ENCODE measurements at places on chromosomes 12 and 14.

DNA sequence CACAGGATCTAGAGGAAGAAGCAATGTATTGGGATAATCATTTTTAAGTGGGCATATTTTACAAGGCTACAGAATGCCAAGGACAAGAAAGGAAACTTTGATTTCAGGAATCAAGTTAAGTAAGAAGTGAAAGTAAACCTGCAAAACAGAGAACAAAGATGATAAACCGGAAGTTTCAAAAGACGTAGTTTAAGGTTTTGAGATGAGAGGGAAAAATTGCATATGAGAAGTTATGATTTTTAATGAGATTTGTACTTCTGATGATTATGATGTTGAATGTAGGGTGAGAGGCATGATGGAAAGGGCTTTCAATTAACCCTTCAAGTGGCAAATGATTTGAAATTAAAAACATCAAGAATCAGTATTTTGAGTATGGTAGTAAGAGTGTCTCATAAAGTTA is 134.9 kb downstream of the CAPZA3 start:
- DNase-seq: no peak

DNA sequence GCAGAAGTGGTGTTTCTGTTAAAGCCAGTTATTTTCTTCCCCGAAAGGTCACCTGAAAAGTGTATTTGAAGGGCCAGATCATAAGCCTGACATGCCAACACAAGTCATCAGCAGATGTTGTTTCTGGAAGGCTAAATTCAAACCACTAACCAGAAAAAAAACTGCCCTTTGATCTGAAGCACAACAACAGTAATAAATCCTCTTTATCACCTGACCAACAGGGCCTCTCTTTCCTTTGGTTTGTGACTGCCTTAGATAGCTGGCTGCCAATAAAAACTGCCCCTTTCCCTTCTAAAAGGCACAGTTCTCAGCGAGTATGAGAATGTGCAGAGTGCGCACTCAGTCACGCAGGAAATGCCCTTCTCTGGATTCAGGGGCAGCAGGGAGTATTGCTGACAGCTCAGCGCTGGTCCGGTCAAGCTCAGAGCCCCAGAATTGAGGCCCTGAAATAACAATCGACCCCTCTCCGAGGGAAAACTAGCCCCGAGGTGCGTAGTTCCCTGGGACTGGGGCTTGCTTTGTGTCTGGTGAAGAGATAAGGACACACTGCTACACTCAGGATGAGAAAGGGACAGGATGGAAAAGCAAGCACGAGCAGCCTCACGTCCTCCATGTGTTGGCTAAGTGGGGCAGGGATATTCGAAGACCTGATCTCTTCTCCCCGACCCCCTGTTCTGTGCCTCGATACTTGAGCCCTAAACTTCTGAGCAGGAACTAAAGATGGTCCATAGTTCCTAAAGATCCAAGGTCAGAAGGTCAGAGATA is 184.2 kb upstream of the GZMB start:
- no peak for DNase-seq

DNA sequence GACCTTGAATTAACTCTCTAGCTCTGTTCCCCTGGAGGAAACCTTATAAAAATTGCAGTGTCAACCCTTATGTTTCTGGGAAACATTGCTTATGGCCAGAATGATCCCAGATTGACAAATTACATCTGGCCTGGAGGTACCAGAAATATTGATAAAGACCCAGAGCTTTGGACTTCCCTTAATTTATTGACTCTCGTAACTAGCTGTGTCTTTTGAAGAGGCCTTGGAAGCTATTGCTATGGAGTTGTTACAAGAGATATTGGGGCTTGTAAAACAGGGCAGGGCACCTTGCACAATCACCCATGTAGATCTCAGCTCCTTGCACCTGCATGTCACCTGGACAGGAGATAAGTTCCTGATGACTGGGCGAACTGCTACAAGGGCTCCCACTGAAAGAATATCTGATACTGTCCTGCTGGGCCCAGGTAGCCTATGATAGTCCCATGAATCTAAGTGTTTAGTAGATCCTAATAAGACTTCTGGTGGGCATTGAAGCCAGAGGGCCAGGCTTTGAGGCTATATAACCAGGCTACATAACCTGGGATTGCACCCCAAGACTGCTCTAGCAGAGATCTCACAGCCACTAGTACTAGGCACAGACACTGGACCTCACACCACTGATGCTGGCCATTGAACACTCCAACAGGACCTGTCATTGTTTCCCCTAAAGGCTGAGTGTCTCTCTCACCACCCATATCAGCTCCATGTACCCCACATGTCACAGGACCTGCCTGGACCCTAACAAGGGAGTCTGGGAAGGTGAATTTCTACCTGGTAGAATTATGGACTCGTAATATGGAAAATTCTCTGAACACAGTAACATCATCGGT is 135.7 kb upstream of the PWP1 start:
- no peak for DNase-seq

- DNase-seq: no peak
These were observed 1.7 kb downstream of the LARP4 start for GRCh38 chr12:50402264-50403000.

DNA sequence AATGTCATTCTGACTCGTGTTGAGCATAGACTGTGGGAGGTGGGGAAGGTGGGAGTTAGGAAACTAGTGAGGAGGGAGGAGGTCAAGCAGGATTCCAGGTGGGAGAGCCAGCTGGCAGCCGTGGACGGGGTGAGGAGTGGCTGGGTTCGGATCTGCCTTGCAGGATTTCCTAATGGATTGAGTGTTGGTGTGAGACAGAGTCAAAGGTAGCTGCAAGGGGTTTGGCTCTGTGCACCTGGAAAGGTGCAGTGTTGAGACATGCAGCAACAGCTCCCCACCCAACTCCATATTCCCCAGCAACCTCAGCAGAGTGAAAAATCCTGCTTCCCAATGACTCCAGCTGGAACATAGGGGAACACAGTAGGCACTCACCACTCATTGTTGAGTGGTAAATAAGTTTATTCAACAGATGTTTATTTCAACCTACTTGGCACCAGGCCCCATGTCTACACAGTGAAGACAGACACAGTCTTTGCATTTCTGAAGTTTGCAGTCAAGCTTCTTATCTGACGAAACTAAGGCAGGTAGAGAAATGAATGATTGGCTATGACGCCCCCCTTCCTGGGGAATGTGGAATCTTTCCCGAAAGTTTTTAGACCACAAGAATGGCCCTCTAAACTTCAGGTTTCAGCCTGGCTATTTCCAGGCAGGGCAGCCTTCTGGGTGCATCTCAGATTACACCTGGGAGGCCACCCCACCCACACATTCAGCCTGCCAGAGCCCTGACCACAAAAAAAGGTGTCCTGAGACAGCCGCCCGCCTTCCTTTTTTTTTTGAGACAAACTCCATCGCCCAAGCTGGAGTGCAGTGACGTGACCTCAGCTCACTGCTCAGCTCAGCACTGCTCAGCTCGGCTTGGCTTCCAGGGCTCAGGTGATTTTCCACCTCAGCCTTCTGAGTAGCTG is 37.9 kb upstream of the PLEKHG6 start:
- no peak for DNase-seq

DNA sequence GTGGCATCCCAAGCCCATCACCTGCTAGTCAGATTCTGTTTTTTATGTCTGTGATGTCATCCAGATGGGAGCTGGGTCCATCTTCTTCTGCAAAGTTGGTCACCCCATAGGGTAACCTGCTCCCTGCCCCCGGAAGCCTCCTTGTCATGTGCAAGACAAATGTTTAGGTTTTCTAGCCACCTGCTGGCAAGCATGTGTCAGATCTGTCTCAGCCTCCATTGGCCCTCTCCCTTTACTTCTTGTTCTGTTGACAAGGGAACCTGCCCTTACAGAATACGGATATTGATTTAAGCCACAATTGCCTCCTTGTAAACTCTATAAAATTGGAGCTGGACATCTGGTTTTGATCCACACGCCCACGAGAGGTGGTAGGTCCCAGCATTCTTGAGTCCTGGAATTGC is 7.5 kb downstream of the NTF3 start:
- DNase-seq: no peak

DNA sequence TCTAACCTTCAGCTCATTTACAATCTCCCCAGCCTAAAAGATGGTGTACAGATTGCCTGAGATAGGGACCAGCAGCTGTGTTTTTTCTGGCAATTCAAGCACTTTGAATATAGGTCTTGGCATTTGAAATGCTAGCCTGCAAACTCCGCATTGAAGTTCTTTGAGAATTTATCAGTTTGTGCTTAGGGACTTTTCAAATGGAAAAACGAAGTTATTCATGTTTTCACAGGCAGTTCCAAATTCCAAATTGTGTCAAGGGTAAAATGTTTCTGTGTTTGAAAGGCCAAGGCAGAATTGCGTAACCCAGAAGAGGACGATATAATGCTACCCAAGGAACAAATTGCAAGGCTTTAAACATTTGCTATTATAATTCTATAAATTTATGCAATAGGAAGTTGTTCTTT is 168.9 kb upstream of the RASSF8 start:
- no peak for DNase-seq

GRCh38 chr12:125186471-125187147 is 121.4 kb downstream of the AACS start:
- no peak for DNase-seq

DNA sequence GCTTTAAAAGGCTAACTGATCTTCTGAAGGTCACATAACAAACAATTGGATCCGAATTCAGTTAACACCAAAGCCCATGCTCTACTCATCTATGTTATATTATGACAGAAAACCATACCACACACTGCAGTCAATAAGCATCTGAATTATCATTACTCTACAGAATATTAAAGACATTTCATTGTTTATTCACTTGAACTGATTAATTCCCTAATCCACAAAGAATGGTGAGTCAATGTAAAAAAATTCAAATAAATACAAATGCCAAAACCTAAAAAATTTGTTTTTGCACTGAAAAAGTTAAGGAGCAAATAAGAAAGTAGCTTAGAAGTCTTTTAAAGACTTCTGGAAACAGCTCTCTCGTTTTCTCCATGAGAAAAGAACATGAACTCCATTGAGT is 13.7 kb downstream of the NID2 start:
- no peak for DNase-seq

DNA sequence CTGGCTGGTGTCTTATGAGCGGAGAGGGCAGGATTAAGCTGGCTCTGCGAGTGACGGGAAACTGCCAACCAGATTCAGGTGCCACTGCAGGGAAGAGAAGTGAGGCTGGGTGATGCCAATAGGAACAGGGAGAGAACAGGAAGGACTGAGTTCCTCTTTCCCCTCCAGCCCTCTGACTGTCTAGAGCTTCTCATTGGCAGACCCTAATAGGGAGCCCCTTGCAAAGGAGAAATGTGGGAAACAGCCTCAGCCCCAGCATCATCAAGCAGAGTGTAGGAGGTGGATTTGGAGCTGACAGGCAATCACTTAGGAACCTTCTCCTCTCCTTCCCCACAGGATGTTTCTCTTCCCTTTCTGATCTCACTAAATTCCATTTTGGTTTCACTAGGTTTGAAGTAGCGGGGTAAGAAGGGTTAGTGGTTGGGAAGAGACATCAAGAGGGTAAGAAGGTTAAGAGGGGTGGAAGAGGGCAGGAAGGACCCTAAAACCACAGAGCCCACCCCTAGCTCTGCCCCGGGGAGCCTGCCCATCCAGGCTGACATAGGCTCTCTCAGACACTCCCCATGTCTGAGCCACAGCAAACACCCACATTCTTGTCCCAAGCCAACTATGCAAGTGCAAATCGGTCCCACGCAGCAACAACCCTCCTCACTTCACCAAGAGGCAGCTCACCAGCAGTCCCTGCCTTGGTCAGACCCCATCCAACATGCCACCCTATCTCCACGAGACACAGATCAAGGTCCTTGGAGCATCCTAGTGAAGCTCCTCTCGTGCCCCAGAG is 111.1 kb downstream of the STAB2 start:
- no peak for DNase-seq

GRCh38 chr14:105287249-105288102 is 13.3 kb downstream of the BRF1 start:
- DNase-seq: no peak

GRCh38 chr12:110370732-110371231 is 32.7 kb downstream of the ANAPC7 start:
- no peak for DNase-seq

DNA sequence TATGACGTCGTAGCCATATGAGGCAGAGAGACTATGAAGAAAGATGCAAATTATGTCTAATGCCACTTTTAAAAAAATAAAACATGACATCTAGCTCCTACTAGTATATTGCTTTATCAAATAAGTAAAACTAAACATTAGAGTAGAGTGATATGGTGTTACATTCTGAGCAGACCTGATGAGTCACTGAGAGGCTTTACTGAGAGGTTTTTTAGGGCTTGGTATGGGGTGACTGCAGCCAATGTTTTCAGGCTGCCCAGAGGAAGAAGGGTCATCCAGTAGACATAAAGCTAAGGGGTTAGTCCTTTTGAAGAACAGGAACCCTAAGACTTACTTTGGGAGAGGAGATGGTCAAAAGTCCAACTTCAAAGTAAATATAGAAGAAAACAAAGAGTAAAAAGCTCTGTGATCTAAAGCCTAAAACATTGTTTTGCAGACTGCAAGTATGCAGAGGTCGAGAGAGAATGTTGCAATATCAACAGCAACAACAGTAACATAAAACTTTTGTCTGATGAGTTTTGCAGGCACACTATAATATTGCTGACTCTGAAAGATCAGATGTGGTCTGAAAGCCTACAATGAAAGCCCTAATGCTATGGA is 774.7 kb downstream of the TMTC2 start:
- no peak for DNase-seq

- DNase-seq: no peak
These were observed 15.5 kb upstream of the ATP6V0A2 start for GRCh38 chr12:123696646-123697045.

GRCh38 chr12:42180990-42181596 is 36.4 kb upstream of the GXYLT1 start:
- DNase-seq: no peak

- DNase-seq: no peak
These were observed 1034.0 kb upstream of the TMEM132C start for GRCh38 chr12:127233016-127233415.

DNA sequence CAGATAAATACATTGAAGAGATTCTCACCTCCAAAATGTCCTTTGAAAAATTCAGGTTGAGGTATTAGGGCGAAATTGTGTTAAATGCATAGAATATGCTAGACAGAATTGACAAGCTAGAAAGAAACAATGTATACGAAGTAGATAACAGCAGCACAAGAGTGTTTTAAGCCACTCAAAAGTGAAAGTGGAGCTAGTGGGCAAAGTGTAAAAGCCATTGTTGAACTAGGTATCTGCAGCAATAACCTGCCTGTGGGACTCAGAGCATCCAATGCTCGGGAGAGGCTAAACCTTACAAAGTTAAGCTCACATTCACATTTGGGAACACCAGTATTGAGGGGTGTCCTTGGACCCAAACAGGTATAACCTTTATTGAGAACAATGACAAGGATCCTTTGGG is 180.6 kb upstream of the TMPO start:
- DNase-seq: no peak

Measured in activated T-helper 1 cell treated with anti-CD3 and anti-CD28 coated beads, Interleukin-2, amount 50 U/mL, for 16 hours (primary cell).